A673 (cell line): ENCODE measurements at places on chromosomes 2 and 18.

DNA sequence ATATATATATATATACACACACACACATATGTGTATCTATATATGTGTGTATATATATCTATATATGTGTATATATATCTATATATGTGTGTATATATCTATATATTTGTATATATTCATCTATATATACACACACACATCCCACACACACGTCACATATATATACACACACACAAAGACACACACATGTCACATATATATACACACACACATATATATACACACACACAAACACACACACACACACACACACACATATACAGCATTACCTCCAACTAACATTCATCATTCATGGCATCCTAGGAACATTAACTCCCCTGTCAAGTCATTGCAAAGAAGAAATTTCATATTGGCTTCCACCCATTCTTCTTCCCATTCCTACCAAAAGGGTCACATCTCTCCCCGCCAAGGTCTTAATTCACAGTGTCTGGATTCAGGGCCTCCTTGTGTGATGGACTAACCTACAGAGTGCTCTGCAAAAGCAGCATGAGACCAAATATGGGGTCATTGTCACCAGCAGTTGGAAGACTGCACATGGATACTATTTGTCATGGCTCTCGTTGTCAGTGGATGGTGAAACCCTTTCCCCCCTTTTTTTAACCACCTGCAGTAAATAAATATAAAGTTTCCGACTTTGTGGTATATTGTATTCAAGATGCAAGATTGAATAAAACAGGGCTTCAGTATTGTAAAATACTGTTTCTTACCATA, 67.0 kb downstream of the IRS1 start:
- no peak for DNase-seq

GRCh38 chr2:231935207-231935524, 9.0 kb upstream of the NPPC start:
- DNase-seq, result no peak

DNA sequence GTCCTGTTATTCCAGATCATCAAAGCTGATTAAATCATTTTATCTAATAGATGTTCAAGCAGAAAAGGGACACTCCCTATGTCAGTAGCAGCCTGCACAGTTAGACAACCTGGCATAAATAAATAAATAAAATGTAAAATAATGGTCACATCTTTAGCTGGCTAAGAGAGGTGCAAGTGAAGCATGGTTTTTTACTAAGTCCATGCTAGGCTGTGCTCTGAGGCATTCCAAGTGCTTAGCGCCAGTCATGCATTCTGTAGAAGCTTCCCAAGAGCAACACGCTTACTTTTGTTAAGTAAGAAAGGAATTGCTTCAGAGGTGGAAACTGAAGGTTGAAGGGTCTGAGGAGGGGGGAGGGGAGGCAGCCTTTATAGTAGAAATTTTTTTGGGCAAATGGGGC, 351.2 kb downstream of the CDH2 start:
- DNase-seq, result no peak

DNA sequence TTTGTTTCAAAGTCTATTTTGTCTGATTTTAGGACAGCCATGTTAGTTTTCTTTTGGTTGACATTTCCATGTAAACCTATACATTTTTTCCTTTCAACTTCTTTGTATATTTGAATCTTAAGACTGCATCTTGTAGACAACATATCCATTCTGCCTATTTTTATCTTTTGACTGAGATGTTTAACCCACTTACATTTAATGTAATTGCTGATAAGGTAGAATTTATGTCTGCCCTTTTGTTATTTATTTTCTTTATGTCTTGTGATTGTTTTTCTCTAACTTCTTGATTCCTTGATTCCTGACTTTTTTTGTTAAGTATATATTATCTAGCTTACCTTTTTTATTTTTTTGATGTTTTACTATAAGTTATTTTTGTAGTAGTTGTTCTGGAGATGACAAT, 542.5 kb downstream of the SUCLG1 start:
- no peak for DNase-seq
